ENCODE measurements at places on chromosomes 11 and 22.

GRCh38 chr11:44711113-44711786 is 15.5 kb upstream of the TSPAN18 start:
- no peaks in the 10 kb centered on the region for H3K36me3 ChIP-seq
- H3K4me1 ChIP-seq, result no peaks in the 10 kb centered on the region
- no peak overlapping the region for H3K27ac ChIP-seq
- H3K4me3 ChIP-seq, result no peak overlapping the region

DNA sequence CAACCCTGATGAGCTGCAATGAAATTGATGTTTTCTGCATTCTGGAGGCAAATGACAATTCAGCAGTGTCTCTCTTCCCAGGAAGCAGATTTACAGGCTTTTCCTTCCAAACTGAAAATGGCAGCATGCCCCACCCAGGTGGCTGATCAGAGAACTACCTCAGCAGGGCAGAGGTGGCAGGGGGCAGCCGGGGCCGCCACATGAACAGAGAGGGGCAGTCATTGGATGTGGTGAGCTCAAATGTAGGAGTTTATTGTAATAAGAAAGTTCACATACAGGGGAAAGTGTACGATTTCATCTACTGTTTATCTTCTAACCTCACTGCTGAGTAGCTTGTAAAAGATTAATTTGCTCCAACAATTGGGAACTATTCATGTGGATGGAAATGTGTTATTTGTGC is 15.7 kb upstream of the PARVA start:
- DNase-seq, result no peak
- no peak overlapping the region for H3K4me3 ChIP-seq
- no peaks in the 10 kb centered on the region for H3K4me1 ChIP-seq
- peaks cover 7% of the 10 kb centered on the region for H3K27me3 ChIP-seq

- no peaks in the 10 kb centered on the region for H3K36me3 ChIP-seq
- H3K4me1 ChIP-seq, result no peaks in the 10 kb centered on the region
- no peaks in the 10 kb centered on the region for H3K27me3 ChIP-seq
- H3K27ac ChIP-seq, result no peak overlapping the region
These were observed 39.4 kb downstream of the ABTB2 start for GRCh38 chr11:34318111-34319037.

DNA sequence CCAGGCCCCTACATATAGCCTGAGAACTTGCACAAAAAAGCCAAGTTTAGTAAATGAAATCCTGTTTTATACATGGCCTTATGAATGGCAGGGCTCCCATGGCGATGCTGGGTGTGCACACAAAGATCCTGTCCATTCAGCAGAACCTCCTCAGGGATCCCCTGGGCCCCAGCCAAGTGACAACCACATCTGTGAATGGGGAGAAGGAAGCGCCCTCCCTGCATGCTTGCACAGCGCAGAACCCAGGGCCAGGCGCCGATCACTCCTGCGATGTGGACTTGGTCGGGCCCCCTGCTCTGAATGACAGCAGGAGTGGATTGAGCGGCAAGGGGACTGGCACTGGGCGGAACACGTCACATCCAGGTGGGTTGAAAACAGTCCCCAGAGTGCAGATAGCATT is 4.5 kb upstream of the CDC42EP2 start:
- DNase-seq, result no peak
- H3K27ac ChIP-seq, result no peak overlapping the region
- H3K4me3 ChIP-seq, result no peak overlapping the region
- peaks cover 11% of the 10 kb centered on the region for H3K27me3 ChIP-seq
- H3K4me1 ChIP-seq, result no peaks in the 10 kb centered on the region

DNA sequence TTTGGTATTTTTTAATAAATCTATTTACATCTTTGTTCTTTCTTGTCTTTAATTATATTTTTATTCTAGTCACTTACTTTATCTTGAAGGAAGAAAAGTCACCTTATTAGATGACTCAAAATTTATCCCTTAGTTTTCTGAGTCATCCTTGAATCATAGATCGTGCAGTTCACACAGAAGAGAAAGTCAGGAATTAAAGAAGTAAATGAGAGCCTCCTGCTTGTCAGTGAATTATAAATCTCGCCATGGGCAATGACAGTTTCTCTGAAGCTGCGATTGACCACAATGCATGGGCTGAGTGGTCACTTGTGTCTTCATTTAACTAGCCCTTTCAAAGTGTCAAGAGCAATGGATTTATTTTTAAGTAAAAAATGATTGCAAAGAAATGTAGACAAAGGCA is 91.2 kb downstream of the LUZP2 start:
- no peaks in the 10 kb centered on the region for H3K36me3 ChIP-seq
- no peak for DNase-seq
- no peaks in the 10 kb centered on the region for H3K4me1 ChIP-seq
- no peak overlapping the region for H3K4me3 ChIP-seq

GRCh38 chr22:49017482-49018329 is 810.0 kb downstream of the BRD1 start:
- no peaks in the 10 kb centered on the region for H3K4me1 ChIP-seq
- DNase-seq, result no peak
- no peak overlapping the region for H3K4me3 ChIP-seq
- H3K36me3 ChIP-seq, result no peaks in the 10 kb centered on the region
- H3K27ac ChIP-seq, result no peak overlapping the region

DNA sequence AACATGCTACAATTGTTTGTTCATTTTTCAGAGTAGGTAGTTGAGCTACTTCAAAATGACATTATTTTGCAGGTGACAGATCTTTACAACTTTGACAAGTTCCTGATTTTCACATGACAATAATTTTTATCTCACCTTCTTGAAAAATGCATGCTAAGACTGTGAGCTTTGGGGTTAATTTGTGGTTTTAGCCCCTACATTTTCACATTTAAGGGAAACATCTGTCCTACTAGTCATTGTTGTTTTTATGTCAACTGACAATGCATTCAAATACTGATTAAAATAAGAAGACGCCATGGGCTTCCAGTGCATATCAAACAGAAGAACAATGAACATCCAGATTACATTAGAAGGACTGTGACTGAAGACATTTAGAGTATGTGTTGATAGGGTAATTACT is 1470.8 kb upstream of the TENM4 start:
- no peaks in the 10 kb centered on the region for H3K36me3 ChIP-seq
- no peak overlapping the region for H3K4me3 ChIP-seq
- no peak for DNase-seq
- H3K4me1 ChIP-seq, result no peaks in the 10 kb centered on the region
- H3K27me3 ChIP-seq, result no peaks in the 10 kb centered on the region

- H3K4me3 ChIP-seq, result no peak overlapping the region
- H3K36me3 ChIP-seq, result no peaks in the 10 kb centered on the region
- no peak for DNase-seq
- H3K4me1 ChIP-seq, result peaks cover 52% of the 10 kb centered on the region
- no peak overlapping the region for H3K27ac ChIP-seq
These were observed 162.3 kb upstream of the GRK3 start for GRCh38 chr22:25402160-25402500.

DNA sequence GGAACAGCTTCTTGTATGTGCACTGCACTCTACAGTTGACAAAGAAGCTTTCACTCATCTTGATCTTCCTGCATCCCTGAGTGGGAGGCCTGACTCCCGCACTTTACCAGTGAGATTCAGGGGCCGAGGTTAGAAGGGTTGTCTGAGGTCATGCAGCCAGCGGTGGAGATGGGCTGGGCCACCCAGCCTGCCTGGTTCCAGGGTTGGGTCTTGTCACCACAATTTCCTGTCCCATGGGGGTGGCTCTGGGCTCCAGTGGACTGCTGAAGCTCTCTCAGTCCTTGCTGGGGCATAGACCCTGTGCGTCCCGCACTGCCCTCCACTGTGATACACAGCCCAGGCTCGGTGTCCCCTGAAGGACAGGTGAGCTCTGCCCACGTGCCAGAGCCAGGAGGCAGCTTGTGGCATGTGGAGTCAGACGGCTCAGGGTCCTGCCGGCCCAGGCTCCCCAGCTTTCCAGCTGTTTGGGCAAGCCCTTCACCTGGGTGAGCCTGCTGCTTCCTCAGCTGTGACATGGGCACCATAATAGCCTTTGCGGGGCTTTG is 6.9 kb upstream of the MYO7A start:
- no peak overlapping the region for H3K27ac ChIP-seq
- peaks cover 7% of the 10 kb centered on the region for H3K4me1 ChIP-seq
- no peaks in the 10 kb centered on the region for H3K27me3 ChIP-seq

DNA sequence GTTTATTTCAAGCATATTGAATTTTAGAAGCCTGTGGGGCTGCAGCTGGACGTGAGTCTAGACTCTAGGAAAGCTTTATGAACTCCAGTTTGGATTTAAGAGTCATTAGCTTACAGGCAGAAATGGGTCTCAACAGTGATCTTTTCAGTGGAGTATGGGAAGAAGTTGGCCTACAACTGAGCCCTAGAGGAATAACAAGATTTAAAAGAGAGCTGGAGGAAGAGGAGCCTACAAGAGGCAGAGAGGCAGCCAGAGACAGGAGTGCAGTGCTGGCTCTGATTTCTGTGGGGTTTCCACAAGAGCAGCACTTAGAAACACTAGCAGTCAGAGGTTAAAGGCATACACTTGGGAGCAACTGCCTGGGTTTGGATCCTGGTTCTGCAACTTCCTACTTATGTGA is 17.9 kb downstream of the APOL5 start:
- no peak for DNase-seq
- H3K4me1 ChIP-seq, result no peaks in the 10 kb centered on the region
- no peak overlapping the region for H3K4me3 ChIP-seq

DNA sequence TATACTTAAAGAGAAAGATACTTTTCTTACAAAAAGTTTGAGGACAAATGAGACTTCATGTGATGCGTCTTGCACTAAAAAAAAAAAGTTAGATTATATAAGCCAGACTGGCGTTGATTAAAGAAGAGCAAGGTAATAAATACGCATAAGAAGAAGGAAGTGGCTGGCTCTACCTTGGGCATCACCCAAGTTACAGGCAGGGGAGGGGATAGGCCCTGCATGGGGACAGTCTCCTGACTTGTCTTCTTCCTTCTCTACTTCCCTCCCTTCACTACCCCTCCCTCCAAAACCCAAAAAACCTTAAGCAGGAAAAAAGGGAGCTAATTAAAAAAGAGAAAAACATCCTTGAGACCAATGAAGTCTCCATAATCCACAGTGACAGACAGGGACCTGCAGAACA is 22.3 kb upstream of the TMA7B start:
- peak overlapping the region; percentile 76 for H3K27ac ChIP-seq
- peaks cover 3% of the 10 kb centered on the region for H3K27me3 ChIP-seq
- H3K36me3 ChIP-seq, result no peaks in the 10 kb centered on the region
- DNase-seq, result no peak
- H3K4me3 ChIP-seq, result no peak overlapping the region

DNA sequence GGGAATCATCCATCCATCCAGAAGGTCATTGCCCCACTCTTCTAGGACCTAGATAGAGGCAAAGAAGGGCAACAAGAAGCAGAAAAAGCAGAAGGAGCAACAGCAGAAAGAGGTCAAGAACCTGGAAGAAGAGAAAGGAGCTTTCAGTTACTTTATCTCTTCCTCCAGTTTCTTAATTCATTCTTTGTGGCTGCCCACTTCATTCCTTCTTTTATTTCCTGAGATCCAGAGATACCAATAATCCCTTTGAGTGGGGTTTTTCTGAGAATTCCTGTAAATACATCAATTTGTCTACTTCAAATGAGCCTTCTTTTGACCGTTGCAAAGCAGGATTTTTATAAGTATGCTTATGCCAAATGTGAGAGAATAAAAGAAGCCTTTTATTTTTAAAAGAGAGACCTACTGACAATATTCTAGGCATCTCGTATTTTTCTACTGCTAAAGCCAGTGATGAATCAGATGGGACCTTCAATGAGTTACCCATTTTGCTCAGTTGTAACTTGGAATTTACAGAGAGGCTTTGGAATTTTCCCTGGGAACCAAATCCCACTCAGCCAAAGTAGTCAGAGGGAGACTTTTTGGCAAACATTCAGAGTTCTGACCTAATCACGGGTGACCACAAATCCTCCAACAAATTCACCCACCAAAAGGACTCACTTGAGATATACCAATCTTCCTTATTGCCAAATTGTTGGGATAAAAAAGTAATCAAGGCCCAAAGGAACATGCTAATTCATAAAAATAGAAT is 54.9 kb downstream of the ZC3H12C start:
- H3K36me3 ChIP-seq, result no peaks in the 10 kb centered on the region
- no peaks in the 10 kb centered on the region for H3K4me1 ChIP-seq
- H3K4me3 ChIP-seq, result no peak overlapping the region
- peaks cover under 1% of the 10 kb centered on the region for H3K27me3 ChIP-seq
- DNase-seq, result no peak
- H3K27ac ChIP-seq, result no peak overlapping the region

DNA sequence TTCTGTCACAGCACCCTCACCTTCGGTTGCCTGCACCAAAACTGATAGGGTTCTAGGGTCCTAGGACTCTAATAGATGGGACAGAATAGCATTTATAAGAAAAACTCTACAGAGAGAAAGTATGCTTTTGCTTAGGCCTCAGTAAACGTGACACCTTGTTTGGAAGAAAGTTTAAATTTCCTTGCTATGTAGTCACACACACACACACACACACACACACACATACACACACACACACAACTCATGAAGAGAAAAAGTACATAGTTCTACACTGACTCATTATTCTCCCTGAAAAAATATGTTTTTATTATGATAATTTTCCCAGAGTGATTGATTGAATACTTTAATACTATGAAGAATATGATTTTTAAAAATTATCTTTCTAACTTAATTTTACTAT is 220.8 kb upstream of the SNX19 start:
- no peaks in the 10 kb centered on the region for H3K4me1 ChIP-seq
- no peak overlapping the region for H3K4me3 ChIP-seq
- DNase-seq, result no peak
- H3K27me3 ChIP-seq, result peaks cover 2% of the 10 kb centered on the region
- H3K36me3 ChIP-seq, result no peaks in the 10 kb centered on the region

GRCh38 chr11:45918331-45918941 is 759 bp upstream of the PEX16 start:
- peaks cover 11% of the 10 kb centered on the region for H3K27me3 ChIP-seq
- H3K27ac ChIP-seq, result peak overlapping the region; percentile 96
- peak overlapping the region; percentile 94 for H3K4me3 ChIP-seq
- H3K36me3 ChIP-seq, result no peaks in the 10 kb centered on the region
- H3K4me1 ChIP-seq, result peaks cover 51% of the 10 kb centered on the region
- DNase-seq, result peak; percentile 54

GRCh38 chr11:75639762-75640181 is 29.1 kb downstream of the MAP6 start:
- no peak for DNase-seq
- H3K27me3 ChIP-seq, result no peaks in the 10 kb centered on the region
- H3K4me1 ChIP-seq, result no peaks in the 10 kb centered on the region
- H3K4me3 ChIP-seq, result no peak overlapping the region

DNA sequence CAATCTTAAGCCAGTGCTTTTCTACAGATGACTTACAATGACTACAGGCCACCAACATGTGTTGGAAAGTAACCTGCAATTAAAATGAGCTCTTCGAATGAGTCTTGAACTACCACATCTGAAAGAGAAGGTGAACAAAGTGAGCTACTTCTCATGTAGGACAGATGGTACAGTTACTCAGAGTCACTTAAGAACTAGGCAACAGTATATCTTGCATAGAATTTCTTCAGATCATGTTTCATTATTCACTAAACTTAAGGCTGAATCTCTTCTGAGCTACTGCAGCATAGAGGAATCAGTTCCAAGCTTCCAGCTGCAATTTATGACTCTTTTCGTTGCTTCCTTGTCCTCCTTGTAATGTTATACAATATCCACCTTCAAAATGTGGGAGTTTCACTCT is 270.9 kb downstream of the TTC28 start:
- H3K27ac ChIP-seq, result no peak overlapping the region
- H3K4me1 ChIP-seq, result no peaks in the 10 kb centered on the region
- DNase-seq, result no peak

GRCh38 chr11:63738720-63739360 is 29.7 kb downstream of the ZFTA start:
- H3K27me3 ChIP-seq, result no peaks in the 10 kb centered on the region
- no peaks in the 10 kb centered on the region for H3K36me3 ChIP-seq
- peak; percentile 50 for DNase-seq

All from immature natural killer cell (primary cell).